ENCODE measurements at places on chromosomes 6 and 20.

- no peaks in the 10 kb centered on the region for H3K27me3 ChIP-seq
- DNase-seq, result no peak
- H3K36me3 ChIP-seq, result 0 out of 2 replicates have a peak, but pooled peaks cover 3% of the 10 kb centered on the region
- no peak overlapping the region for H3K27ac ChIP-seq
Observed at GRCh38 chr6:21885532-21886114, 292.1 kb downstream of the SOX4 start.

DNA sequence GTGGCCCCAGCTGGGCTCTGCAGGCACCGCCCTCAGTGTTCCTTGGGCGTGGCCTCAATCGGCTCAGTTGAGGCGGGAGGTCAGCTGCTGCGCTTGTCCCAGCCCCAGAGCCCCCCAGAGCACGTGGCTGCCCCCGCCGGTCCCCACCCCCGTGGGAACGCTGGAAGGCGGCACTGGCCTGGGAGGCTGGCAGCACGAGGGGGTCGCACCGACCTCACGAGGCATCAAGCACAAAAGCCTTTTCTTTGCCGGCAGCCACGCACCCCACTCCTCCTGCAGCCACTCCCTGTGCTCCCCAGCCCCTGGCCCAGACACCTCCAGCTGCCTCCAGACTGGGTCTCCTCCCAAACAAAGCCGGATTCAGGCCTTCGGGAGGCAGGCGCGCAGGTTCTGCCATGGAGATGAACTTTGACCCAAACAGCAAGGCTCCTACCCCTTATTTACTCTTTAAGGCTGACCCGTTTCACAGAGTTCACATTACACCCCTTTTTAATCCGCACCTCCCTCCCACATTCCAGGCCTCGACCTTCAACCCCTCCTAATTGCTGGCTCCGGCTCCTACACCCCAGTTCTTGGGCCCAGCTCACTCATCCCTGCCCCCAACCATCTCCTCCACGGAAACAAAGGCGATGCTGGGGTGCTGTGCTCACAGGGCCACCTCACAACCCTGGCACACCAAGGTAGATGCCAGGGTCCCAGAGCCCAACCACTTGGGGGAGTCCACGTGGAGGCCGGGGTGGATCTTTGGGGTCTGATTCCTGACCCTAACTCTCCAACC lies 111.7 kb downstream of the NOL4L start:
- no peaks in the 10 kb centered on the region for H3K27me3 ChIP-seq
- H3K4me3 ChIP-seq, result no peak overlapping the region
- DNase-seq, result no peak
- no peaks in the 10 kb centered on the region for H3K4me1 ChIP-seq
- H3K36me3 ChIP-seq, result peaks cover 72% of the 10 kb centered on the region
- H3K27ac ChIP-seq, result no peak overlapping the region

GRCh38 chr6:75997696-75998095 lies 74.8 kb downstream of the IMPG1 start:
- DNase-seq, result no peak
- H3K27me3 ChIP-seq, result no peaks in the 10 kb centered on the region
- H3K4me1 ChIP-seq, result no peaks in the 10 kb centered on the region
- no peak overlapping the region for H3K27ac ChIP-seq
- H3K36me3 ChIP-seq, result no peaks in the 10 kb centered on the region

GRCh38 chr6:1814279-1814678 lies 204.6 kb downstream of the FOXC1 start:
- no peaks in the 10 kb centered on the region for H3K27me3 ChIP-seq
- no peak for DNase-seq
- H3K4me3 ChIP-seq, result no peak overlapping the region
- no peak overlapping the region for H3K27ac ChIP-seq
- H3K36me3 ChIP-seq, result no peaks in the 10 kb centered on the region
- H3K4me1 ChIP-seq, result 0 out of 2 replicates have a peak, but pooled peaks cover 5% of the 10 kb centered on the region

DNA sequence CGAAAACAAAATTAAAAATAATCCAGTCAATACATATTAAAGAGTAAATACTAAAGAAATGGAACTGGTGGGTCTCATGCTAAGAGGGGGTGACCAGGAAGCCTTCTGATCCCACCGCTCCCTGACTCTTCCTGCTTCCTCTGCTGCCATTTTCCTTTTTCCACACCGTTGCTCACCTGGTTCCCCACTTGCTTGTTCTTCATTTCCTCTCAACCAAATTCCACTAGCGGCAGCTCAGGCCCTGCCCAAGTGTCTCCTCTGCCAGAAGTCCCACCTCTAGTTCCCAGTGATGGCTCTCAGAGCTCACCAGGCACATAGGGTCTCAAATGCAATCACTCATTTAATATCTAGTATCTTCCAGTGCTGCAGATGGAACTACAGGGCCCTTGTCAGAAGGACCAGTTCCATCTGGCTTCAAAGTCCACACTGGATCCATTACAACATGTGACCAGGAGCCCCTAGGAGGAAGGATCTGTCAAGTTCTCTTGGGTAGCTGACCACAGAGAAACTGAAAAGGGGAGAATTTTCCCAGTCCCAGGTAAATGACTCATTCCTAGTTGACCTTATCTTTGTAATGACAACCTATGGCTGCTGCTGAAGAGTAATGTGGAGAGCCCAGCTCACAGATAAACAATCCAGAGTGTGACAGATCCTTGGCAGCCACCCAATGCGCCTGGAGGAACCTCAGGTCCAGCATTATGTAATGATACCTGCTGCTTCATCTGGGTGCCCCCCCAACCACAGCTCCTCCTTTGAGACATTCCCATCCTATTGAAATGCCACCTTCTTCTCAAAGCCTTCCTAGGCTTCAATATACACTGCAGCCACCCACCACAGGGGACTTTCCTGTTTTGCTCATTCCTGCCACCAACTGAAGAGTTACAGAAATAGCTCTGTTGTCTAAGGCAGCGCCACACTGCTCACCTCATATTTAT lies 38.2 kb downstream of the ELMO2 start:
- H3K27ac ChIP-seq, result no peak overlapping the region
- no peak overlapping the region for H3K4me3 ChIP-seq
- peaks cover 78% of the 10 kb centered on the region for H3K36me3 ChIP-seq
- no peak for DNase-seq
- H3K27me3 ChIP-seq, result no peaks in the 10 kb centered on the region
- peaks cover 16% of the 10 kb centered on the region for H3K4me1 ChIP-seq

- peak overlapping the region; percentile 58 for H3K4me3 ChIP-seq
- peaks cover 4% of the 10 kb centered on the region for H3K27me3 ChIP-seq
Observed at GRCh38 chr6:150004783-150005717, 20.3 kb downstream of the RAET1L start.

DNA sequence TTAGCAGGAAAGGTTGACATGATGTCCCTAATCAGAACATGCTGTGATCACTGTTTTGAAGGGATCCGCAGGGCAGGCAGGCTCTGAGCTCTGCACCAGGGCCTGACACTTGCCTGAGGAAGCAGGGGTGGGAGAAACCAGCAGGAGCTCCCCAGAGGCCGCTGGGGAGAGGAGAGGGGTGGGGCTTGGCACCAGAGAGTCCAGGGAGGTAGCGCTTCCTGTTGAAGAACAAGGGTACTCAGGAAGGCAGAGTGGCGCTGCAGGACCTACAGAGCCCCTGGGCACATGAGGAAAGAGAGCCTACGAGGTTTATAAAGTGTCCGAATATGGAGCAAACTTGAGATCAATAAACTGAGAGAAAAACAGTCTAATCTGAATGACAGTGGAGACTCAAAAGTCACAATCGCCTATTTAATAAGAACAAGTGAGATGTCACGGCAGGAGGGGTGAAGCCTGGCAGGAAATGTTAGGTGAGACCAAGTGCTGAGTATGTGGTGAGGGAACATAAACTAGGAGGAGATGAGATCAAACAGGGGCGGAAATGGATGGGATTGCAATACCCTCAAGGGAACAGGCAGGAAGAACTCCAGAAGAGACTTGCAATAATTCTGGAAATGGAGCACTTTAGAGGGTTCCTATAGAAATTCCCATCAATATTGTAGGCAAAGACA lies 5.8 kb upstream of the TBXT start:
- DNase-seq, result peak; percentile 81
- peaks cover 41% of the 10 kb centered on the region for H3K4me1 ChIP-seq
- H3K27me3 ChIP-seq, result no peaks in the 10 kb centered on the region
- peak overlapping the region; percentile 37 for H3K27ac ChIP-seq

DNA sequence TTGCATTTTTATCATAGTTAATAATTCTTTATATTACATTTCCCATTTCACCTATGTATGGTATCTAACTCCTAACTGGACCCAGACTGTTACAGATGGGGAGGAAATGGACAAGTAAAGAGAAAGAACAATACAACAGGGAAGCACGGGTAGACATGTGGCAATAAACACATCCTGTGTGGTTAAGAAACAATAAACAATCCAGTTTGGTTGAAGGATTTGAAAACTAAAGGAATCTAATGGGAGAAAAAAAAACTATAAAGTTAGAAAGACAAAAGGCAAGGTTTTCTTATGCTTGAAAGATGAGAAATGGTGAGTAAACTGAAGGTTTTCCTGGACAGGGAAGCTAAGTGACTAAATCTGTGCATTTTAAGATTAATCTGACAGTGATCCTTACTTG lies 34.9 kb upstream of the ALDH8A1 start:
- H3K4me1 ChIP-seq, result no peaks in the 10 kb centered on the region
- no peak for DNase-seq
- H3K27me3 ChIP-seq, result no peaks in the 10 kb centered on the region
- 0 out of 2 replicates have a peak overlapping the region, but pooled peaks have one; percentile 45 for H3K27ac ChIP-seq
- H3K36me3 ChIP-seq, result peaks cover 67% of the 10 kb centered on the region

DNA sequence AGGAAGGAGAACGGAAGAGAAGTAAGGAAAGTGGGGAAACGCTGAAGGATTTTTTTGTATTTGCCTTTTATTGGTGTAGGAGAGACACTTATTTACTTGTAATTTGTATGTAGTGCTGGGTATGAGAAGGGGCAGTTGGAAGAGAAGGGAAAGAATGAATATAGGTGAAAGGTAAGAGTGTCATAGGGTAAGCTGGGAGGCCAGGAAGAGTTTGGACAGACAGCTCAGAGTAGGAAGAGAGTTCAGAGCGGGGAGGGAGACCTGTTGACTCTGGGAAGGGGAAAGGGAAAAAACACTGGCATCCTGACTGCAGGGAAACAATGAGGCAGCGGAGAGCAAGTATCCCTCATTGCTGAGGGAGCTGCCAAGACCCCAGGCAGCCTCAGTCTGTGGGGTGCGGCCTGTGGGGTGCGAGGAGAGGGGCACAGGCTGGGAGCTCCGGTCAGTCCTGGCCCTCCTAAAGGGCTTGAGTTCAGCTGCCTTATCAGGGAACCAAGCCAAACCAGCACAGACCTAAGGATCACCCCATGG lies 3.1 kb downstream of the TRAF3IP2 start:
- H3K27me3 ChIP-seq, result no peaks in the 10 kb centered on the region
- peak overlapping the region; percentile 43 for H3K27ac ChIP-seq
- H3K4me3 ChIP-seq, result no peak overlapping the region
- no peak for DNase-seq
- H3K4me1 ChIP-seq, result peaks cover 68% of the 10 kb centered on the region

- H3K4me3 ChIP-seq, result no peak overlapping the region
- no peaks in the 10 kb centered on the region for H3K36me3 ChIP-seq
- no peaks in the 10 kb centered on the region for H3K27me3 ChIP-seq
- H3K27ac ChIP-seq, result no peak overlapping the region
- H3K4me1 ChIP-seq, result no peaks in the 10 kb centered on the region
Observed at GRCh38 chr6:38631186-38631783, 8.4 kb downstream of the BTBD9 start.

DNA sequence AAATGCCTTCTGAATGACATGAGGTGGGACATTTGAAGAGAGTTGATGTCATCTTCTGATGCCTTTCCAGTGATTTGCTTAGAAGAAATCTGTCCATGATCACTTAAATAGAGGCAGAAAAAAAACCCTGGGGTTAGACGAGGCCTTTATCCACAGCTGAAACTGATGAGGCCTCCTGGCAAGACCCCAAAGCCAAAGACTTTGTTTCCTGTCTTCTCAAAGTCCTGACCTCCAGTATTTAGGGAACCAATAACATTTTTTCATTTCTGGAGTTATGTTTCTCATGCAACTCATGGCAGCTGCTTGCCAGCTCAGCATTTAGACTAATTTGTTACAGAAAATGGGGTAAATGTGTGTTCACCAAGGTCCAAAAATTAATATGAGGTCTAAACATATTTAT lies 248.0 kb upstream of the PRDM1 start:
- H3K36me3 ChIP-seq, result no peaks in the 10 kb centered on the region
- no peak overlapping the region for H3K4me3 ChIP-seq
- no peaks in the 10 kb centered on the region for H3K27me3 ChIP-seq
- H3K27ac ChIP-seq, result no peak overlapping the region

GRCh38 chr6:1403851-1404712 lies 14.7 kb downstream of the FOXF2 start:
- H3K27me3 ChIP-seq, result peaks cover 4% of the 10 kb centered on the region
- no peak overlapping the region for H3K4me3 ChIP-seq
- no peaks in the 10 kb centered on the region for H3K36me3 ChIP-seq
- no peaks in the 10 kb centered on the region for H3K4me1 ChIP-seq
- no peak for DNase-seq

DNA sequence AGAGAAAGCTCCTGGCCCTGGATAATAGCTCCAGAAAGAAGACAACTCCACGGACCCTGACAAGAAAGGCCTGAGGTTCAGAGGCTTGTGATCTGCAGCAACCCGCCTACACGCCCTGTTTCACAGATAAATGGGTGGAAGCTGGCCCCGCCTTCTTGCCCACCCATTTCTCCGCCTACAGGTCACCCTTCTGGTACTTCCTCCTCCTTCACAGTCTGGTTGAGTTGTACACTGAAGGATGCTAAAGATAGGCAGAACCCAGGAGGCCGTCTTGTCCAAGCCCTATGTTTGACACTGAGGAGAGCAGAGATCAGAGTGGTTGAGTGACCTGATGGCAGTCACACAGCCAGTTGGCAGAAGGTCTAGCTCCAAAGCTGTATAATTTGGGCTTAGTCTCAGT lies 34.2 kb upstream of the MDGA1 start:
- H3K27ac ChIP-seq, result no peak overlapping the region
- DNase-seq, result peak; percentile 52
- no peaks in the 10 kb centered on the region for H3K36me3 ChIP-seq
- no peaks in the 10 kb centered on the region for H3K27me3 ChIP-seq
- no peak overlapping the region for H3K4me3 ChIP-seq

GRCh38 chr6:132215805-132216204 lies 185.5 kb downstream of the MOXD1 start:
- H3K27me3 ChIP-seq, result peaks cover 6% of the 10 kb centered on the region
- H3K4me3 ChIP-seq, result no peak overlapping the region
- no peak for DNase-seq
- H3K36me3 ChIP-seq, result no peaks in the 10 kb centered on the region
- no peaks in the 10 kb centered on the region for H3K4me1 ChIP-seq

DNA sequence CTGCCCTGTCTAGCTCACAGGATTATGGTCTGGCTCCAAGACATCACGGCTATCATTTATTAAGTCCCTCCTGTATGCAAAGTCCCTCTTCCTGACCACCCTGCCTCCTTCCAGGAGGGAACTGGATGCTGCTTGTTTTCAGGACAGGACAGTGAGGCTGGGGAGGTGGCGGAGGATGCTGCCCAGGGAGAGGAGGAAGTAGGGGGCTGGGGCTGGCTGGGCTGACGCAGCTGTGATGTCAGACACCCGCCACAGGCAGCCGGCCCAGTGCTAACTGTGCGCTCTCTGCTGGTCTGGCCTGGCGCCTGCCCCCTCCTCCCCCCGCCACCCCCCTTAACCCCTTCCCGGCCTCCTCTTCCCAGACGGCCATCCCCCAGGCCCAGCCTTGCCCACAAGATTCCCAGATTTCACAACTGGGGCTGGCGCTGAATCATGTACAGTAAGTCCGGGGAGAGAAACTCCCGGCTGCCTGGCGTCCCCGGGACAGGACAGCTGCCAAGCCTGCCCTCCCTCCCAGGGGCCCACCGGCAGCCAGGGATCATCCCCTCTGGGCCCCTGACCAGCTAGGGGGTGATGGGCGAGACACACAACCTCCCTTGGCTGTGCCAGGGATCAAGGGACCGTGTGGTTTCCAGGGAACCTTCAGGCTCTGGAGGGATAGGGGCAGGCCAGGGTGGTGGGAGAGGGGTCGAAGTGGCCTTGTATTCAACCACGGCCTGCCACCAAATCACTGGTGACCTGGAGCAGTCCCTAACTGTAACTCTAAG lies 118.1 kb downstream of the CEBPB start:
- no peak overlapping the region for H3K4me3 ChIP-seq
- no peak for DNase-seq
- H3K27me3 ChIP-seq, result no peaks in the 10 kb centered on the region

Measured in DND-41 (cell line).